ENCODE measurements at places on chromosomes 13 and 19.

DNA sequence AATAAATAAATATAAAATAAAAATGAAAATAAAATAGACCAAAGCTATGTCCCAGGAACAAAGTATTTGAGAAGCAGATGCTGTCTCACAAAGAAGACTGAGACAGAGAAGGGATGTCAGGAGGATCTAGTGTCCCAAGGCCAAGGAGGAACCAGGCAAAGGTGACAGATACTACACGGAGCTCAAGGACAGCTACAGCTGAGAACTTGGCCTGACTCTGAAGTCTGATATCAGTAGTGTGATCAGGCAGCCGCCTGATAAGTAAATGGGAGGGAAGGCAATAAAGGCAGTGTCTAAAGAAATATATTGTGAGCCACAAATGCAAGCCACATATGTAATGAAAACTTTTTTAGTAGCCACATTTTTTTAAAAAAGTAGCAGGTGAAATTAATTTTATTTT is 20.4 kb upstream of the NANOS3 start:
- no peak for DNase-seq

DNA sequence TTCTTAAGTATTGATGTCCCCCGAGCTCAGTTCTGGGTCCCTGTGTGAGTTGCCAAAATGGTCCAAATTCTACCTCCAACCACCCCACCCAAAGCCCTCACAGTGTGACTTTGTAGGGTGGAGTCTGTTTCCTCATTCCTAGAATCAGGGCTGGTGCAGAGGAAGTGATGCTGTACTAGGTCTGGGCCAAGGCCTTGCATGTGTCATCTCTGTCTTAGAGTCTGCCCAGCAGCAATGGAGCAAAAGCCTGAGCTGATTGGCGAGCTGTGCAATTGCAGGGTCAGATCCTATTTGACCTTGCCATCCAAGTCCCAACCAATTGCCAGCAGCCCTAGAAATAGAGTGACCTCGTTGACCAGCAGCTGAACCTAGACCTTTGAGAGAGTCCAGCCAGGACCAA is 97.0 kb upstream of the ANKRD10 start:
- no peak for DNase-seq

- DNase-seq: no peak
Measured at GRCh38 chr19:2235381-2236063, 607 bp downstream of the PLEKHJ1 start.

DNA sequence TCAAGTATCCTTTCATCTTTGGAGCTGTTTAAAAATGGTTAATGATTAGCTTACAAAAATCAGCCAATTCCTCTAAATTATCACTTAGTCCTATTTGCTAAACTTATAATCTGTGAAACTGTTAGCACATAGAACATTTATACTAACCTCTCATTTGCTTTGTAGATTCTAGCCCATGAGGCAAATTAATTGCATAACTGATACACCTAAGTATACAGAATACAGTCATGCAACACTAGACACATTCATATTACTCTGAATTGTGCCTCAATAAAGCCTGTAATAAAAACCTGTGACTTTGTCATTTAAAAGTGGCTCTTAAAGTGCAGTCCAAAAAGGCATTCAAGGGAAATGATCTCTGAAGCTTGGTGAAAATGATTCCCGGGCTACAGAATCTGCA is 21.0 kb downstream of the SERPINE3 start:
- DNase-seq: no peak

- DNase-seq: no peak
Measured at GRCh38 chr13:25886438-25887214, 165.2 kb downstream of the SHISA2 start.

GRCh38 chr13:106089261-106089980 is 446.0 kb downstream of the EFNB2 start:
- no peak for DNase-seq

DNA sequence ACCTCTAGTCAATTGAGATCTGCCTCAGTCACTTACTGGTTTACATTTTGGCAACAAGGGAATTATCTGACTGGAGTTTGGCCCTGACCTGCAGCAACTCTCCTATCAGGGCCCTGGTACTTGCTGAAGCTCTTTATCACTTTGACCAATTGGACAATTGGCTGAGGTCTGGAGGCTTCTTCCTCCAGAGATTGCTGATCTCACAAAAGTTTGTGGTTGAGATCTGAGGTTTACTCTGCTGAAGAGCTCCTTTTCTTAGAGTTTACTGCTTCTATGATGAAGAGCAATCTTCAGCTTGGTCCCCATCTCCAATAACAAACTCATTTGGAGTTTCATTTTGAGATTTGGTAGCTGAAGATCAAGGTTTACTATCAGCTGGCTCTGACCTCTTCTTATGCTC is 276.9 kb upstream of the SGCG start:
- no peak for DNase-seq

DNA sequence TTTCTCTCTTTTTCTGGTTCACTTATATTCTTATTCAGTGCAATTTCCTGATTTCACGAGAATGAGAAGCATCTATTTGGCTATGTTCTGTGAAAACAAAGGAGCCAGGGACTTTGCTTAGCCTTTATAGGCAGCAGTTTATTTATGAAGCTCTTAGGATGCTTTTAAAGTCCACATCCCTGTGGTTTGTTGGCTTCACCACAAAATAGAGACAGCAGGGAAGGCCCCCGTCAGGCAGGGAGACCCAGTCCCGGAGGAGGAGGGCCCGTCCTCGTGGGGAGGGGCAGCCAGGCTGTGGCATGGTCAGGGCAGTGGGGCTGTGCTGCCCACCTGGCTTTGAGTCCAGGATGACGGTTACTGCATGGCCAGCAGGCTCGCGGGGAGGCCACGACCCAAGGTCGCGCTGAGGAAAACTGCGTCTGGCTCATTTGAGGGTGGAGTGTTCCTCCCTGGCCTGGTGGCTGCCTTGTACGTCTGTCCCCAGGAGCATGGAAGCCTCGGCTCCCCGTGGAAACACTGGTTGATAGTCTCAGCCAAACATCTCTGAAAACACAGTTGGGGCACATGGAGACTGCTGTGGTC is 92.7 kb downstream of the ATP11A start:
- DNase-seq: no peak

DNA sequence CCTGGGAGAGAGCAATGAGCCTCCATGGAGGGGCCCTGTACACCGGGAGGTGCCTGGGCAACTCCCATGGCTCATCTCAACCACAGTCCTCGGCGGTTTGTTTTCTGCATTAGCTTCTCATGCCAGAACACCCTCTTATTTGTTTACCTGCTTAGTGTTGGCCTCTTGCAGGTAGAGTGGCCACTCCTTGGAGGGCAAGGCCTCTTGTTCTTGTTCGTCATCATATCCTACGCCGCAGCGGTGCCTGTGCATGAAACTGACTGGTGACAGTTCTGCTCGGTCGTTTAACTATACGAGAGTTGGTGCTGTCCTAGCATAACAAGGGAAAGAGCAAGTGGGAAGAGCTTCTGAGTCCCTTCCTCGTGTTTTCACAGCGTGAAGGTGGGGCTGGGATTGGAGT is 40.5 kb upstream of the RNF113B start:
- DNase-seq: no peak

- no peak for DNase-seq
Measured at GRCh38 chr13:60700994-60701393, 304.0 kb downstream of the TDRD3 start.

- no peak for DNase-seq
Measured at GRCh38 chr19:27909861-27910260, 1303.1 kb downstream of the UQCRFS1 start.

- no peak for DNase-seq
Measured at GRCh38 chr13:37089495-37089894, 16.0 kb downstream of the CSNK1A1L start.

- DNase-seq: no peak
Measured at GRCh38 chr19:10473192-10473591, 30.0 kb downstream of the KEAP1 start.

All from GM13977 (cell line).